ENCODE measurements at places on chromosomes 3 and 15.

- DNase-seq: peak; percentile 64
Observed at GRCh38 chr15:74955796-74956647, 550 bp downstream of the RPP25 start.

- DNase-seq: no peak
Observed at GRCh38 chr3:63951492-63952247, 39.5 kb upstream of the SCAANT1 start.

DNA sequence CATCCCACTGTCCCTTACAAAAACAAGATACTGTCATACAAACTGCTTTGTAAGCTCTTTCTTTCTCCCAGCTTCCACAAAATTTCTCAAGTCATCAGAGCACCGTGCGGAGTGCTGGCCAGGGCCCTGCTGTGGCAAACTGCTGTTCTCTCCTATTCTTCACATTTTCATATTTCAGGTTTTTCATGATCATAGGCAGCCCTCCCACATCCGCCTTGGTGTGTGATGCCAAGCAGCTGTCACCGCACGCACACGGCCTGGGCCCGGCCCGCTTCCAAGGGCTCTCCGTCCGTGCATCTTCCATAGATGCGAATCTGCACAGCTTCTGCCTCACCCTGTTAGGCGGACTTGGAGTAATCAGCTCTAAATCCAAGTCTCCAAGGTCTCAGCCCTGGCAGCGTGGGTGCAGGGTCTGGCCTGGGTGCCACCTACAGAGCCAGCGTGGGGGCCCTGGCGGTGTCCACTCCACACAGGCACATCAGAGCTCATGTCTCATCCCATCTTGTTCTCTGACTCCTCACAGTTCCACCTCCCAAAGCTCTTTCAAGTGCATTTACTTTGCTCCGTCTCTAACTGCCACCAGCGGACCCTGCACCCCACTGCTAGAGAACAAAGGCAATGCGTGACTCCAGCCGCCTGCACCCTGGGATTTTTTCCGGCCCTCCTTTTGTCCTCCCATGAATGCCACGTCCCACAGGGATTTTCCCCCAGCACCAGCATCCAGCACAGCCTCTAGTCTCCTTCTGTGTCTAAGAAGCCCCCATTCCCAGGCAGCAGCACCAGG, 27.2 kb downstream of the CYFIP1 start:
- DNase-seq: no peak

DNA sequence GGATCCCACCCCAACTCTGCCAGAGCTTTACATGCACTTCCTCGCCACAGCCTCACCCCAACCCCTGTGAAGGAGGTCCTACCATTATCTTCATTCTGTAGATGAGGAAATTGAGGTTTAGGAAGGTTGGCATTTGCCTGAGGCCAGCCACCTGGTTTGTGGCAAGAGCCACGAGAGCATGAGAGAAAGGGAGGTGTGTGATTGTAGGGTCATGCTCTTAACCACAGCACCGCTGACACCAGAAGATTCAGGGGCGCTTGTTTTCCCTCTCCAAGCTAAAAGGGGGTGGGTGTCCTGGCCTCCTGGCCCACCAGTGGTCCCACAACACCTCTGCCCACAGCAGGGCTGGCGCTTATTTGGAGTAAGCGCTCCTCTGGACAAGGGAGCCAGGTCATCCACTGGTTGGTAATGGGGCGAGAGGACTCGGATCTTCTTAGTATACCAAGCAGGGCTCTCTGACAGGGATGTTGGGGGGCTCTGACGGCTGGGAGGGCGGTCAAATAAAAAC, 691 bp downstream of the RHCG start:
- no peak for DNase-seq

GRCh38 chr3:44186111-44186672, 55.5 kb upstream of the TOPAZ1 start:
- DNase-seq: no peak

- DNase-seq: no peak
Observed at GRCh38 chr3:38130631-38131065, 6.3 kb downstream of the ACAA1 start.

GRCh38 chr3:101262393-101263240, 57.8 kb downstream of the IMPG2 start:
- no peak for DNase-seq

GRCh38 chr3:68271145-68271544, 616.7 kb upstream of the SUCLG2 start:
- no peak for DNase-seq

DNA sequence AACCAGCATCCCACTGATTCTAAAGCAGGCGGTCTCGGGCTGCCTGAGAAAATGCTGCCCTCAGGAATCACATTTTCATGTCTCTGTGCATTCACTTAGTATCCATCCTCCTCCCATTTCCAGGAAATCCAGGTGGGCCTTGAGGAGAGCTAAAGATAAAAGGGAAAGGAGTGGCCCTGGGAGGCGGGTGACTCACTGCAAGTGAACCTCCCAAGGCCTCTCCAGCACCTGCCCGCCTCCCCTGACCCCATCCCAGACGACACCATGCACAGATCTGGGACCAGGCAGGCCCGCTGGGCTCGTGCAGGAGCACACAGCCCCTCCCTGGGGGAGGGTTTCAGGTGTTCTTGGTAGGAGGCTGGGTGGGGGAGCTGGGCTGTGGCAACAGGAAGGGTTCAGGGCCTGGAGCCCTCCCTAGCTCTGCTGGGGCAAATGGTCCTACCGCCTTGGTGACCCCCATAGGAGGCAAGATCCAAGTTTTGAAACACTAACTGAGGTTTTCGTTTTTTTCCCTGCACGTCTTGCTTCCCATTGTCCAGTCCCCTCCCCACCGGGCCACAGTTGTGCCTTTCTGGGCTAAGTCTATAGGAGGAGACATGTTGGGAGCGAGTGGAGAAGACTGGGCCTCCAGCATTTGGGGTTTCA, 22.2 kb downstream of the MELTF start:
- no peak for DNase-seq

GRCh38 chr3:55484801-55485791, 2.0 kb downstream of the WNT5A start:
- peak; percentile 66 for DNase-seq

DNA sequence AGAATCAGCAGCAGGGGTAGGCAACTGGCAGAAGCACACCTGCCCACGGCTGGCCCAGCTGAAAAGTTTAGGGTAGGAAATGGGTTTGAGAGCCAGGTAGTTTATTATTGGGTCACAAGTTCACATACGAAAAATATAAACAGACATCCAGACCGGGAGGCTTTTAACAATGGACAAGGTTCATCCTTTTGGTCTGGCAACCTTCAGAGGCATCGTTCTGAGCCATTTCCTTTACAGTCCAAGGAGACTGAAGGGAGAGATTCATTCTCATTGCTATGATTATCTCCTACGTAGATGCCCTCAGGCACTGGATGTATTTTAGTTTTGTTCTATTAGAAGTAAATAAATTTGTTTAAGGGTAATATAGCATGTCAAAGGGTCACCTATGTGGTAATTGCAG, 248.0 kb upstream of the THBS1 start:
- no peak for DNase-seq

GRCh38 chr15:62280625-62281024, 115.5 kb upstream of the C2CD4B start:
- no peak for DNase-seq

- no peak for DNase-seq
Observed at GRCh38 chr3:44927371-44927770, 48.6 kb downstream of the ZDHHC3 start.

DNA sequence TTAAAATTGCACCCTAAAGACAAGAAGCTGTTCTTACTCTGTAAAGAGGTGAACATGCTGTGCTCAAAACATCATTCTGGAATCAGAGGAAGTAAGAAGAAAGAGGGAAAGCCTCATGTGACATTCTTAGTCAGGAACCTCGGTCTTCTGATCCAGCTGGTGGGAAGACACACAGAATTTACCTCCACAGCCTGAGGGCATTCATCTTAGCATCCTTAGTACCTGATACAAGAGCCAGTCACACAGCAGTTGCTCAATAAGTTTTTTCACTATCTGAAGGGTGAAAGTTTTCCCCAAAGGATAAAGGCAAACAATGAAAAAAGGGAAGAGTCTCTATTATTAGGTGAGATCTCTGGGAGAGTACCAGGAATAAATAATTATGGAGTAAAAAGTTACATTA, 116.8 kb downstream of the SEMA6D start:
- no peak for DNase-seq

DNA sequence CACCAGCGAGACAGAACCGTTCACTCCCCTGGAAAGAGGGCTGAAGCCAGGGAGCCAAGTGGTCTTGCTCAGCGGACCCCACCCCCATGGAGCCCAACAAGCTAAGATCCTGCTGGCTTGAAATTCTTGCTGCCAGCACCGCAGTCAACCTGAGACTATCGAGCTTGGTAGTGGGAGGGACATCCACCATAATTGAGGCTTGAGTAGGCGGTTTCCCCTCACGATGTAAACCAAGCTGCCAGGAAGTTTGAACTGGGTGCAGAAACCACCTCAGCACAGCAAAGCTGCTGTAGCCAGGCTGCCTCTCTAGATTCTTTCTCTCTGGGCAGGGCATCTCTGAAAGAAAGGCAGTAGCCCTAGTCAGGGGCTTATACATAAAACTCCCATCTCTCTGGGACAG, 151.0 kb downstream of the MBNL1 start:
- no peak for DNase-seq

DNA sequence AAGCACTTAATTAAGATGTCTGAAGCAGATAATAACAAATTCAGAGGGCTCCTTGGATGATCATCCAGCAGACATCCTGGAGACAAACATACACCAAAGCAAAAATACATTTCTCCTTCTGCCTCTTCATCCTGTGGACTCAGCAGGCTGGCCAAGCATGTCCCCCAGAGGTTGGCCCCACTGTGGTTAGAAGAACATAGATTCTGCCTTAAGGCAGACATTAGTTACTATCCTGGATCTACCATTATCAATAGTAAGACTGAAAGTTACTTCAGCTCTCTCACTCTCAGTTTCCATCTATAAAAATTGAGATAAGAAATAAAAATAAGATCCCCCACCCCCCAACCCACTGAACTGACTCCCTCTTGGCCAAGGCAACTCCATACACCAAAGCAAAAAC, 28.6 kb upstream of the TGFBR2 start:
- no peak for DNase-seq

DNA sequence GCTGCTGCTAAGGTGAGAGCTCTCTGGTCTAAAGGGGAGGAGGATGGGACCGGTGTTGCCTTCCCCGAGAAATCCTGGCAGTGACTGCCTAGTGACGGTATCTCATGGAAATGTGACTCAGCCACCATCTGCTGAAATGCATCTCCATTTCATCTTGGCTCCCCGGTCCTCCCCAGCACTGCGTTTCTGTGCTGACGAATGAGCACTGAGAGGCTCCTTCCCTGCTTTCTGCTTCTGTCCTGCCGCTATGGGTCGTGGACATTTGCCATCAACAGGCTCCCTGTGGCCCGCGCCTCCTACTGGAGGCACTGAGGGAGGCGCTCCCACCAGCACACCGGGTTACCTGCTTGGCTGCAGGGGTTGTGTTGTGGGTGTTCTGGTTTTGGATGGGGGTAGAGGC, 13.5 kb upstream of the SEC13 start:
- peak; percentile 33 for DNase-seq

- DNase-seq: no peak
Observed at GRCh38 chr15:65875458-65875857, 6.2 kb downstream of the RAB11A start.

GRCh38 chr3:175316799-175317198, 457.7 kb downstream of the NAALADL2 start:
- no peak for DNase-seq

DNA sequence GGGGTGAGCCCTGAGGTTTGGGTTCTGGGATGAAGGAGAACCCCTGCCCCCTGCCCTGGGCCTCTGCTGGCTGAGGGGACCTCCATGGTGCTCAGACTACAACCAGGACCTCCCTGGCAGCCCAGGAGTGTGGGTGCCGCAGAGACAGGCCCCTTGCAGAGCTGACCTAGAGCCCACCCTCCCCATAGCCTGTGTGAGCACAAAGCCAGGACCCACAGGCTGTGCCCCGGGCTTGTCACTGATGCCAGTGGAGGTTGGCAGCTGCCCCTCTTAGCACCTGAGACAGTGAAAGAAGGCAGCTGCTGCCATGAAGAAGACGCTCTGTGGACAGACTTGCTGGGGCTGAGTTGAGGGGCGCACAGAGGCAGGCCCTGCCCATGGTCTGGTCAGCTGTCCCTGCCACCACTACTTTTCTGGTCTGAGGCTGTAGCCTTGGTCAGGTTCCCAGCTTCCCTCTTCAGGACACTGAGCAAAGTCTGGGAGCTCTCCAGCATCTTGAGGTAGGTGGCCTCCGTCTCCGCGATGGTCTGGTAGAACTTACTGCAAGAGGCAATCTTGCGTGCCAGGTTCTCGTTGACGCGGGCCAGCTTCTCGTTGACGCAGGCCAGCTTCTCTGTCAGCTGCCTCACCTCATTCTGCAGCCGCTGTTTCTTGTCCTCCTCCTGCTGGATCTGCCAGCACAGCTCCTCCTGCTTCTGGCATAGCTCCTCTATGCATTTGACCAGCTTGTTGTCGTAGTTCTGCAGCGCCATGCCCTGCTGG, 23.0 kb downstream of the USP4 start:
- DNase-seq: no peak

- DNase-seq: no peak
Observed at GRCh38 chr3:121126033-121126706, 218.2 kb downstream of the STXBP5L start.

DNA sequence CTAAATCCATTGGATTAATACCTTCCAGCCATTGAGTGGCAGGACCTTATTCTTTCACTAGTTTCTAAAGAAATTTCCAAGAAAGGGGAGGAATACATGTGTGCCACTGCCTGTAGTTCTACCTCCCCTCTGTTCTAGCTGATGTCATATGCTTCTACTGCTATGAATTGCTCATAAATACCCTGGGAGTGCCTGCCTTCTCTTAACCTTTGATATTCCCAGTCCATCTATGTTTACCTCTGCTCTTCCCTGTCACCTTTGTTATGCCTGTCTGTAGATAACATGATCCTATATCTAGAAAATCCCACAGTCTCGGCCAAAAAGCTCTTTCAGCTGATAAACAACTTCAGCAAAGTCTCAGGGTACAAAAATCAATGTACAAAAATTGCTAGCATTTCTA, 486.9 kb upstream of the ARRDC4 start:
- DNase-seq: no peak

DNA sequence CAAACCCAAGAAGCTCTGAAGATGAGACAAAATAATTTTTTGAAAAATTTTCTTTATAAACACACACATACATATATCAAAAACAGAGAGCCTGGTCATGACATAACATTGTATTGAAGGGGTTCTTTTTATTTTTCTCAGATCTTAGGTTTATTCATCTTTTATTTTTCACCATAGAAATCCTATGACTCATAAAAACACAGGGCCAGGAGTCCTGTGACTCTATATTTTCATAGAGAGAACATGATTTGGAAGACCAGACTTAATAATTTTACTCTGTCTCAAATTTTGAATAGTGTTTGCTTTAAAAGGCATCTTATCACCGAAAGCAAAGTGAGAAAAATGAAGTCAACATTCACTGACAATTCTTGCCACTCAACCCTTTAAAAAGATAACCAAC, 57.7 kb downstream of the SUCNR1 start:
- DNase-seq: no peak

GRCh38 chr3:81339040-81339845, 422.2 kb downstream of the GBE1 start:
- no peak for DNase-seq

Data from NCI-H446 (cell line).